ENCODE measurements at places on chromosomes 7 and 10.
A peak's percentile ranks its signal among the peaks of the same experiment; 100 is the strongest.

GRCh38 chr7:44376429-44377133 lies 51.2 kb upstream of the CAMK2B start:
- no peak for DNase-seq

GRCh38 chr7:36642010-36642409 lies 82.3 kb downstream of the AOAH start:
- DNase-seq, result no peak

DNA sequence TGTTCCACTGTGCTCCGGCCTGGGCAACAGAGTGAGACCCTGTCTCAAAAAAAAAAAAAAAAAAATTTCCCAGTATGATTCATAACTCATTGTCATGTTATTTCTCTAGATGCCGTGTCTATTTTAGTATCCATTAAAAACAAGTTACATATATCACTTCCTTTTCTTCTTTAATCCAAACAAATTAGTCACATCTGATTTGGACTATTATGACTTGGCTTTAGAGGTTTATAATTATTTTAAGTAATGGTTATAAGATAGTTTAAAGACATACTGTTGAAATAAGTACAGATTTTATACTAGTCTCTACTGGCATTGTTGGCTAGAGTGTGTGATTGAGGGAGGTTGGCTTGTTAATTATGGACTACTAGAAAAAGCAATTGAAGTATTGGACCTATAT lies 53.3 kb downstream of the ZMYND11 start:
- DNase-seq, result no peak

- DNase-seq, result no peak
Measured at GRCh38 chr10:83824099-83824498, 315.2 kb upstream of the GHITM start.

- DNase-seq, result no peak
Measured at GRCh38 chr7:142720986-142721385, 28.3 kb upstream of the PRSS1 start.

DNA sequence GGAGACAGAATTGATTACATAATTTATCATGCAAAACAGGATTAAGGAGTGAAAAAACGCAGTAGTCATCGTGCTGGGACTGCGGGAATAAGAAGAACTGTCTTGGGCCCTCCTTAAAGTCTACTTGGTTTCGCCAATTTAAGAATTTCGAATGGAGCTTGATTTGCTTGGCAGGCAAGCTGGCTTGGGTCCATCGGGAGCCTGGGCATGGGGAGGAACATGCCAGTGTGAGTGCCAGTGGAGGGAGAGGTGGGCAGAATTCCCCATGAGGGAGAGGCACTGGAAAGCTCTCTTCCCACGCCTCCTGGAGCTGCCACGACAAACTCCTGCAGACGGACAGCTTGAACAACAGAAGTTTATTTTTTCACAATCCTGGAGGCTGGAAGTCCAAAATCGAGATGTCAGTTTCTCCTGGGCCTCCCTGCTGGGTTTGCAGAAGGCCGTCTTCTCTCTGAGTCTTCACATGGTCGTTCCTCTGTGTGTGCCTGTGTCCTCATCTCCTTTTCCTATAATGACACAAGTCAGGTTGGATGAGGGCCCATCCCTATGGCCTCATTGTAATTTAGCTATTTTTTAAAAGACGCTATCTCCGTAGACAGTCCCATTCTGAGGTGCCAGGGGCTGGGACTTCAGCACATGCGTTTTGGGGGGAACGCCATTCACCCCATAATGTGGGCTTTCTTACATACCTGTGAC lies 528.7 kb upstream of the DPP6 start:
- no peak for DNase-seq

DNA sequence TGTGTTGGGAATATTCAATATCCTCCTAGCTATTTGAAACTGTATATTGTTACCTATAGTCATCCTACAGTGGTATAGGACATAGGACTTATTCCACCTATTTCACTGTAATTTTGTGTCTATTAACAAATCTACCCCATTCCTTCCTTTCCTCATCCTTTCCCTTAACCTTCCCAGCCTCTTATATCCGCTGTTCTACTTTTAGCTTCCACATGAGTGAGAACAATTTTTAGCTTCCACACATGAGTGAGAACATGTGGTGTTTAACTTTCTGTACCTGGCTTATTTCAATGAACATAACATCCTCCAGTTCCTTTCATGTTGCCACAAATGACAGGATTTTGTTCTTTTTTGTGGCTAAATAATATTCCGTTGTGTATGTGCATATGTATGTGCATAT lies 95.9 kb upstream of the FGL2 start:
- DNase-seq, result no peak

- no peak for DNase-seq
Measured at GRCh38 chr7:137760111-137760510, 86.7 kb downstream of the DGKI start.

- DNase-seq, result no peak
Measured at GRCh38 chr7:83267141-83267631, 104.5 kb upstream of the PCLO start.

GRCh38 chr10:65342245-65342644 lies 1583.6 kb upstream of the LRRTM3 start:
- no peak for DNase-seq

DNA sequence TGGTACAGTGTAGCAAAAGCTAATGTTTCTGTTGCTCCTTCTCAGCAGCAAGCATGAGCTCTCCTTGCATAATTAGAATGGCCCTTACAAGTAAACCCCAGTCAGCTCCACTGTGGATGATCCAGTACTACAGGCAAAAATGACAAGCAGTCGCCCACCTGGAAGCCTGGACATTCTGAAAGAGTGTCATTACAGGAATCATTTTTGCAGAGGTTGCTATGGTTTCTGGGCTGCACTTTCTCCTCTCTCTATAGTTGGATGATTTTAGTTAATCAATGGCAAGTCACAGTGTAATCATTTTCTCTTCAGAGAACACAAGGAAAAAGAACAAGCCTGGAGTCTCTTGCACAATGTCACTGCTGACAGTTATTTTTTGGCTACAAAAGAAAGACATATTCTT lies 102.9 kb upstream of the MYO3A start:
- no peak for DNase-seq

DNA sequence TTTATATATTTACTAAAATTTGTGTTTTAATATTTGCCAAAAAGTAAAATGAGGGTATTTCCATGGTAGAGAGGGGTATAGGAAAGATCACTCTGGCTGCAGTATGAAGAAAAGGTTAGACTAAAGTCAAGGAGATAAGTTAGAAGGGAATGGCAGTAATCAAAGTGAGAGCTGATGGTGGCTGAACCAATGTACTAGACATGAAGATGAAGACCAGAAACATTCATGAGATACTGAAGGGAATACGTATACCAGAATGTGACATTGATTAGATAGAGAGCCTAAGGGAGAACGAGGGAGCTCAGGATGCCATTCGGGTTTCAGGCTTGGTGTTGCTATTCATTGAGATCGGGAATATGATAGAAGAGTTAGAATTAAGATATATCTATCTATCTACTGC lies 7.8 kb downstream of the ZNF713 start:
- DNase-seq, result no peak

GRCh38 chr7:128389085-128389617 lies 20.6 kb downstream of the IMPDH1 start:
- no peak for DNase-seq

- no peak for DNase-seq
Measured at GRCh38 chr7:140888087-140888486, 36.6 kb downstream of the BRAF start.

GRCh38 chr10:61028861-61029361 lies 84.9 kb upstream of the RHOBTB1 start:
- no peak for DNase-seq

DNA sequence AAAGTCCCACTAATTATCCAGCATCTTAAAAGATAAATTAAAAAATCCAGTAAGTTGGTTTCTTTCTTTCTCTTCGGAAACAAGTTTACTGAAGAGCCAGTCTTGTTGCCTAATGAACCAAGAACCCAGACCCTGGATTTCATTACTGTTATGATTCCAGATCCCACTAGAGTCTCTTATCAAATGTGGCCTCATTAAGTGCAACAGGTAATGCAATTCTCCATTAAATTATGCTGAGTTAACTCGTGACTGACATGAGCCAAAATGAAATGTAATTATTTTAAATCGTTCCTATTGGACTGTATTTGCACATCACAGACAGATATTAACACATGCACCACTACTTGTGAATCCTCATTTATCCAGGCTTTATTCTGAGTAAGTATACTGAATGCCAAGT lies 115.6 kb downstream of the NXPH1 start:
- no peak for DNase-seq

DNA sequence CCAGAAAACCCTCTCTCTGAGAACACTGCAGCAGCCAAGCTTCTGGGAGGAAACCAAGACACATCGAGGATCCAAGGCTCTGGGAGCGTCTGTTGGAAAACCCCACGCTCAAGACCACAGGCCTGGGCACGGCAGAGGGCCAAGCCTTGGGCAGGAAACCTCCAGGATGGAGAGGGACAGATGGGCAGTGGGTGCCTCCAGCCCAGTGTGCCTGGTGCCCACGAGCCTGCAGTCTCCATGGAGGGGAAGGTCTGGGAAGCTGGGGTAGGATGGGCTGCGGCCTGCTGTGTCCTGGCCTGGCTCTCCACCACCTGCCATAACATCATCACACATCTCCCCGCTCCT lies 96.1 kb downstream of the FAM53B start:
- no peak for DNase-seq

GRCh38 chr10:89283025-89283935 lies 18.6 kb upstream of the IFIT2 start:
- no peak for DNase-seq

DNA sequence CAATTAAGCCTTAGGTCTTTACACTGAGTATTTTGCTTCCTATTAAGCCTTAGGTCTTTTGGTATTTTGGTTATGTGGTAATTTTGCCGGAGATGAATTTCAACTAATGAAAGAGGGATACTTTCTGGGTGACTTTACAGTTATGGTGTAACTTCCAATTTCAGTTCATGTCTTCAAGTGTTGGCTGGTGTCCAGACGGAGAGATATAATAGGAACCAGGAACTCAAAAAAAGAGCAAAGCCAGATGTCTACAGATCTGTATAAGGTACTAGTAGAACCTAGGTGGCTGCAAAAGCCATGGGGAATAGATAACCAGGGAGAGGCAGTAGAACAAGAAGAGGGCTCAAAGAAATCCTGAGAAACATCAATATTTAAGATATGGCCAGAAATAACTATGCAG lies 12.3 kb downstream of the ERCC6 start:
- no peak for DNase-seq

- no peak for DNase-seq
Measured at GRCh38 chr10:26372513-26373354, 65.4 kb upstream of the APBB1IP start.

- DNase-seq, result no peak
Measured at GRCh38 chr7:979151-979550, 3.8 kb upstream of the COX19 start.

GRCh38 chr10:102713539-102713813 lies 721 bp downstream of the ARL3 start:
- DNase-seq, result peak; percentile 52

GRCh38 chr7:32200646-32201045 lies 130.4 kb upstream of the PDE1C start:
- no peak for DNase-seq

- DNase-seq, result no peak
Measured at GRCh38 chr10:133457100-133457841, 3.5 kb downstream of the SCART1 start.

DNA sequence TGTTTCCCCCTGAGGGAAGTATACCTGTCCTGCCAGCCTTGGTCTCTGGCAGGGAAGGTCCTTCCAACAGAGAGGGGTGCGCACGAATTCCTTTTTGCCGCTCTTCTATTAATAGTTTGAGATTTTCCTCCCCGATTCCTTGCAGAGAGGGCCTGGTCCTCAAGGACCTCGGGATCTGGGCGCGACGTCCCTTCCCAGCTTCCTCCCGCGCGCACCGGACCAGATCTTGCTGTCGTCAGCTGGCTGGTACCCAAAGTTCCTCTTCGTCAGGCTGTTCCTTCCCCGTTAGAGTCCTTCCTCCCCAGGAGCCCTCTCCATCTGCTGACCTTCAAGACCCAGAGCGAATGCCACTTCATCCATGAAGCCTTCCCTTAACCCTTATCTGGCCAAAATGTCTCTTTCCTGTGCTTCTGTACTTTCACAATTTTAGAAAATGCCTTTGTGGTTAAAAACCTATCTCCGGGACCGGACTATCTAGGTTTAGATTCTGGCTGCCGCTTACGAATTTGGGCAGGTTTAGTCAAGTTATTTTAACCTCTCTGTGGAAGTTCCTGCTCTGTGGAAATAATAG lies 851 bp upstream of the GOT1 start:
- DNase-seq, result peak; percentile 7

GRCh38 chr10:120421250-120421649 lies 35.8 kb upstream of the PLPP4 start:
- no peak for DNase-seq

DNA sequence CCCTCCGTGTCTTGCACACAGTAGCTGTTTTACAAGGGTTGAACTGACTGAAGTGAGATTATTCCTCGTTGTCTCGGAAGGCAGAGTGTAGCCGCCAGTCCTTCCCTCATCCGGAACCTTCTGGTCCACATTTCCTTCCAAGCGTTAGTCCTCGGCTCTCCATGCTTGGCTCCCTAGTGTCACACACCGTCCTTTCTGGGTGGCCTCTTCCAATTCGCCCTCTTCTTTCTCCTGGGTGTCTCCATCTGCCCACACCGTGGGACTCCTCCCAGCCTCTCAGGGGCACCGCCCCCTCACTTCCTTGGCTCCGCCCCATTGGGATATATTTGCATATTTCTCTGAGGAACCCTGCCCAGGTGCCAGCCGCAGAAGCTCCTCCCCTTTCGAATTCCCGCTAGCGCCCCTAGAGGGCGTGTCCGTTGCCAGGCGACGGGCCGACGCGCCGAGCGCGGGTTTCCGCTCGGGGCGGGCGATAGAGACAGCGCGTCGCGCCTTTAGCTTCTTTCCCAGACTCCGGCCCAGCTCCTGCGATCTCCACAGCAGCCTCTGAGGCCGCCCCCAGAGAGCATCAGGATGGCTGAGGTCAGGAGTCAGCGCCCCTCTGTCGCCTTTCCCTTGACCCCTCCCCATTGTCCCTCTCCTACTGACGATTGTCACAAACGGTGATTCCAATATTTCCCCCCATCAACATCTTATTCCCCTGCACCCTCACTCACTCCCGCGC lies at the start of gene CFAP58:
Gene CFAP58 (plus strand): TSS at position 509 of the 724 bp plus-strand sequence. CDS start 65 bp downstream, at position 574.
- DNase-seq, result no peak

- no peak for DNase-seq
Measured at GRCh38 chr7:84512055-84512454, 317.5 kb upstream of the SEMA3A start.

Measured in GM12864 (cell line).